ENCODE measurements at places on chromosomes 7 and 10. TPM values are rescaled to one million over a fixed set of nuclear protein-coding genes. Genes with fewer than 3 reads are reported as not detected.

GRCh38 chr7:123533929-123534382, 439 bp downstream of the IQUB start:
- DNase-seq: peak; percentile 20

DNA sequence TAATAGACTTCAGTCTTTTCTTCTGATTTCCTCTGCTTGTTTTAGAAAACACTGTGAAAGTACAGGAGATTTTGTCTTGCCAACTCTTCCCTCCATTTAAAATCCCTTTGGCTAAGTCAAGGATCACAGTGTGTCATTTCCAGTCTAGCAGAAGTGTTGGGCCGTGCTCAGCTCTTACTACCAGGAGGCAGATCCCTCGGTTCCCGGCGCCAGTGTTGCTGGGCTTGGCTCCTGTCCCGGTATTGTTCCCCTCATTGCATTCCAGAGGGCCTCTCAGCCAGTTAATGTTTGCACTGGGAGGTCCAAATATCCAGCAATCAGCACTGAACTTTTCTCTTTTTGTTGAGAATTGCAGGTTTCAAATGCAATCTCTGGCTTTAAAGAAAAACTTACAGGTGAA, 612.1 kb upstream of the MGMT start:
- no peak for DNase-seq

DNA sequence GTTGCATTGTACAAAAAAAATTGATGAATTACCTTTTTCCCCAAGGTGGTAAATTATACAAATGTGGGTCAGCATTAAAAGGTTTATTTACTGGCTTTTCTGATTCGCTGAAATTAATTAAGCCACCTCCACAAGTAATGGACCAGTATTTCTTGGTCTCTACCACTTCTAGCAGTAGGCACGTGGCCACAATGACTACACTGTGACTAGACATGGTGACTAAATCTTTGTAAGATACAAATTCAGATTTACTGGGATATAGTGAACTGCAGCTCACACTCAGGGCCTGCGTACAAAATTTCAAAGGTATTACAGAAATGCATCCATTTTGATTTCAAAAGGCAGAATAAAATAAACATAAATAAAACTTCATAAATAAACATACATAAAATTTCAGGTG, 10.9 kb downstream of the HPSE2 start:
- no peak for DNase-seq

GRCh38 chr7:55517191-55517633, 55.1 kb downstream of the VOPP1 start:
- DNase-seq: peak; percentile 90

GRCh38 chr7:42227936-42228591, 8.9 kb downstream of the GLI3 start:
- peak; percentile 56 for DNase-seq

- no peak for DNase-seq
These were observed 30.3 kb downstream of the ADCYAP1R1 start for GRCh38 chr7:31082447-31082846.

Gene C10orf71
- total RNA-seq: not detected
